GM12892 (cell line): ENCODE measurements at places on chromosomes 1 and 21.

DNA sequence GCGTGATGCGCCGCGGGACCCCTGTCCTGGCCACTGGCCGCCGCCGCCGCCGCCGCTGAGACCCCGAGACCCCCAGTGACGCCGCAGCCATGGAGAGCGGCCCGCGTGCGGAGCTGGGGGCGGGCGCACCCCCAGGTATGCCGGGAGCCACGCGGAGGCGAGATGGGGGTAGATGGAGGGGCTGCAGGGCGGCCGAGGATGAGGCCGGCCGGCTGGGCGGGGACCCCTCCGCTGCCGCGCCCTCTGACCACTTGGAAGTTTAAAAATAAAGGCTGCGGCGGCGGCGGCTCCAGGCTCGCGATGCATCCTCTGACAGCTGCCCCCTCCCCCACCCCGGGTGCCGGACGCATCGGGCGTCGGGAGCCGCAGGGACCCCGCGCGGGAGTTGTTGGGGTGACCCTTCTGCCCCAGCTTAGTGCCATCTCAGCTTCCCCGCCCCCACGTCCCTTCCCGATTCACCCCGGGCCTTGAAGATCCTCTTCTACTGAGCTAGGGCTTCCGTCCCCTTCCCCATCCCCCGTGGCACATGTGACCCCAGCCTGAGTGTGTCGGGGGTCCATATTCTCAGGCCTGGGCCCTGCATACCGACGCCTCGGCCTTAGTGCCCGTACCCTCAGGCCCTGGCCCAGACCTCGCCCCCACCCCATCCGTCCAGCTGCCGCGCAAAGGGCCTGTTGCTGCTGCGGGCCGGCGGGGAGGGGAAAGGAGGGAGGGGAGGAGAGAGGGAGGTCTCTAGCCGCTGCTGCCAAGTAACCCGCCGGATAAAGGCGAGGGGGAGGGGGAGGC, 562 bp downstream of the MAP7D1 start:
- peak; percentile 61 for DNase-seq

DNA sequence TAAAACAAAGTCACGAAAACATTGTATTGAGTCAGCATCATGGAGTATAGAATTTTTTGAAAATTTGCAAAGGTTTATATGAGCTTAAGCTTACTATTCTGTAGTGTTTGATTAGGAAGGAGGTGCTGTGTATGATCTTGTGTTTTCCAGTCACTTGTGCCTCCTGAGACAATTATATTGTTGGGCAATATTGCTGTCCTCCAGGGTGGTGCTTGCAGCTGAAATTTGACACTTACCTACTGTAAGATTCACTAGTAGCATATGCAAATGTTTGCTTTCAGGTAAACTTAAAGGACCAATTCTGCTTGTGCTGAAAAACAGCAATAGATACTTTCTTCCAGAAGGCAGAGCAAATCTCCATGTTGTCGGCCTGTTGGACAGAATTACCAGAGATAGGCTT, 268.0 kb downstream of the TGFB2 start:
- no peak for DNase-seq

DNA sequence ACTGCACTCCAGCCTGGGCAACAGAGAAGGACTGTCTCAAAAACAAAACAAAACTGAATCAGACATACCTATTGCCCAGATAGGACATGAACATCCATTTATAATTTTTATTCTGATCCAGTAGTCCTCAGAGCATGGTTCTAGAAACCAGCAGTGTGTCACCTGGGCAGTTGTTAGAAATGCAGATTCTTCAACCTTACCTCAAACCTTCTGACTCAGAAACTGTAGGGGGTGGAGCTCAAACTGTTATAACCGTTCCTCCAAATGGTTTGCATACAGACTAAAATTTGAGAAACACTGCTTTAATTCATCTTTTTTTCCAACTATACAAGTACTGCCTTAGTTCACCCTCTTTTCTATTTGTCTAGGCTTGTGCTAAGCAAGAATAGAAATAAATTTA, 6.0 kb downstream of the NASP start:
- DNase-seq, result no peak

GRCh38 chr1:204296431-204296988, 63.2 kb downstream of the PLEKHA6 start:
- DNase-seq, result no peak

- no peak for DNase-seq
These were observed 97.4 kb upstream of the CHRM3 start for GRCh38 chr1:239288820-239289554.

GRCh38 chr21:24223624-24224023, 1383.7 kb downstream of the MRPL39 start:
- no peak for DNase-seq

- no peak for DNase-seq
These were observed 26.4 kb downstream of the QSOX1 start for GRCh38 chr1:180181048-180181447.
